ENCODE measurements at places on chromosomes 11 and 22.

- DNase-seq, result no peak
These were observed 1.6 kb downstream of the EFEMP2 start for GRCh38 chr11:65870706-65871681.

DNA sequence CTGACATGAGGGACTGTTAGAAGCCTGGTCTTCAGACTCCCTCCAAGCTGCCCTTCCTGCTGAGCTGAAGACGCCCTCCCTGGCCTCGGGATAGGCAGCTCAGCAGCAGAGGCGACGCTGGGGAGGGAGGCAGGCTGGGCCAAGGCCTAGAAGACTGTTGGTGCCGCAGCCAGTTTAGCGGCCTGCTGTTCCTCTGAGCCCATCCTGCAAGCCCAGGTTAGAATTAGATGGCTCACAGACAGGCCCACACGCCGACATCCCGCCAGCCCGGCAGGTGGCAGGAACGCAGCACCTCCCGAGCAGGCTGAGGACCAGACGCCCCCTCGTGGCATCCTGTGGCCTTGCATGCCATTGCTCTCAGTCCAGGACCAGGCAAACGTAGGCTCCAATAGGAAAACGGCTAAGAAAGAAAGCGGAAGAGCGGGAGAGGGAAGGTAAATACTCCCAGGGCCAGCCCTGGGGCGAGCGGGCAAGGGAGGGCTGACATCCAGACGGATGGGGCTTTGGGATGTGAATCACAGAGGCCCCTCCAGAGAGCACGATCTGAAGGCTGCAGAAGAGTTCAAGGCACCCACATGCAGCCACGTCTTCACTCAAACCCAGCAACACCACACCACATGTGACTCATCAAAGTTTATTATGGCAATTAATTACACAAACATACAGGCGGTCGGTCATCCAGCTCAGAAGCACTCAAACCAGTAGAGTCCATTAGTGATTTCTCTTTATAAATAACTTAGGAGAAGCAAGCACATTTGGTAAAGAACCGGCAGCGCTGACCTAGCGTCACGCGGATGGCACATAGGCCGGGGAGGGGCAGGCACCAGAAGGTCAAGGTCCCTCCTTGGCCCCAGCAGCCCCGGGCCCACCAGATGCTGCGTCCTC, 27.6 kb downstream of the CD5 start:
- no peak for DNase-seq

DNA sequence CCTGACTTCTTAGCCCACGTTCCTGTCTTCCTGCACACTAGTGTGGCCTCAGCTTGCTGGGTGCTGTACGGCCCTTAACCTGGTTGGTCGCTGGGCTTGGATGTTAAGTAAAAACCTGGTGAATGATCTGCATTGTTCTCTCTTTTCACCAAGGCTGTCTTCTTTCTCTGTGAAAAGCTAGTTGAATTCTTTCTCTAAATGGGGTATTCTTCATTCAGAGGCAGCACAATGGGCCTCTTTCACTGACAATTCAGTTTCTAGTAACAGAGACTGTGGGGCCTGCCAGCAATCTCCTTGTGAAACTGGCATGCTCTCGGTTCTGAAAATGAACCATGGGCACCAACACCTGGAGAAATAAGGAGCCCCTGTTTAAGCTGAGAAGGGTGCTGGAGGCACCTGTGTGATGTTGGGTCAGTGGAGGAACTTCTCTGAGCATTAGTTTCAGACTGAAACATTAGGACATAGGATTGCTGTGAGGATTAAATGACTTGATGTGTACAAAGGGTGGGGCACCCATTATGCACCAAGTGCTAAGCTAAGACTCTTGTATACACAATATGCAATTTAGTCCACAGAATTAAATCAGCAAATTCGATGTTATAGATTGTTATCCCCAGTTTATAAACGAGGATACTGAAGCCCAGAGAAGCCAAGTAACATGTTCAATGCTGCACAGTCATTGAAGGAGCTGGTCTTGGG, 33.1 kb upstream of the ELF5 start:
- no peak for DNase-seq

DNA sequence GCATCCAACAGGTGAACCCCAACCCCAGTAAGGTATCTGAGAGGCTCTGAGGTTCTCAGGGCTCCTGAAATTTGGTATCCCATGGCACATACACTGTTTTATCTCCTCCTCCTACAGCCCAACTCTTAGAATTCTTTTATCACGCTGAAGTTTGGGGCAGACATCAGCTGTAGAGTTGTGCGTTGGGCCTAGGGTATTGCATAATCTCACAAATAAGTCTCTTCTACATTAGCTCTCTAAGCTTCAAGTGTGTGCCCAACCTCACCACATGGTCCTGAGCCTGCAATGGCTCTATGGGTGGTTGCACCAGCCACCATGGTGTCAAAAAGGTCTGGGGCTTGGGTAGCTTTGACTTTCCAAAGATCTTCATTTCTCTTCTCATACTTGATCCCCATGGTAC, 603.0 kb downstream of the BUD13 start:
- DNase-seq, result no peak

GRCh38 chr22:47457021-47457420, 694.6 kb downstream of the TBC1D22A start:
- no peak for DNase-seq

GRCh38 chr11:83721263-83721662, 435.1 kb upstream of the CCDC90B start:
- DNase-seq, result no peak

GRCh38 chr11:117107701-117108590, 9.7 kb upstream of the SIK3 start:
- DNase-seq, result no peak

DNA sequence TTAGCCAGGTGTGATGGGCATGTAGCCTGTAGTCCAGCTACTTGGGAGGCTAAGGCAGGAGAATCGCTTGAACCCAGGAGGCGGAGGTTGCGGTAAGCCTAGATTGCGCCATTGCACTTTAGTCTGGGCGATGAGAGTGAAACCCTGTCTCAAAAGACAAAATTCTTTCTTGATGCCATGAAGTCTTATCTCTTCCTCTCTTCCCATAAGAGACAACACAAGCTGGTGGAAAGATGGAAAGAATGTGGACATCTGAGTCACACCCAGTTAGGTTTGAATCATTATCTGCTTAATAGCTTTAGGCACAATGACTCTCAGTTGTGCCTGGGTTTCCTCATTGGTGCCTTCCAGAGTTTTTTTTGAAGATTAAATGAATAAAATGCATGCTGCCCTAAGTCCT, 35.3 kb downstream of the KREMEN1 start:
- DNase-seq, result no peak

DNA sequence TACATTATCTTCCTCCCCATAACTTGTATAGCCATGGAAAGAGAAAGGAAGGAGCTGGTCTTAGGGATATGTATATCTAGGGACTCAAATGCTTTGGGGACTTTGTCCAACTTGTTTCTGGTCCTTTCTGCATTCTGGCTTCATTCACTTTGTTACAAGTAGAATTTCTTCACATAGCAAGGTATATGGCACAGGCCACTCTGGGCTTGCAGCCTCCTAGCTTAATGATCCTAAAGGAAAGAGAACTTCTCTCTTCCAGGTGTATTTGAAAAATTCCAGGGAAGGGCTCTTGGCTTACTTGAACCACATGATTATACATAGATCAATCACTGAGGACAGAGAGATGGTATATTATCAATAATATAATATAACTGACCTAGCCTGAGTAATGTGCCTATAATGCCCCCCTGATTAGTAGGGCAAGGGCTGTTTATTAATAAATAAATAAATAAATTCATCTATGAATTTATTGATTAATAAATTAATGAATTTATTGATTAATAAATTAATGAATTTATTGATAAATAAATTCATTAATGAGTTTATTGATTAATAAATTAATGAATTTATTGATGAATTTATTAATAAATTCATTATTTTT, 48.2 kb upstream of the CEP295 start:
- no peak for DNase-seq

DNA sequence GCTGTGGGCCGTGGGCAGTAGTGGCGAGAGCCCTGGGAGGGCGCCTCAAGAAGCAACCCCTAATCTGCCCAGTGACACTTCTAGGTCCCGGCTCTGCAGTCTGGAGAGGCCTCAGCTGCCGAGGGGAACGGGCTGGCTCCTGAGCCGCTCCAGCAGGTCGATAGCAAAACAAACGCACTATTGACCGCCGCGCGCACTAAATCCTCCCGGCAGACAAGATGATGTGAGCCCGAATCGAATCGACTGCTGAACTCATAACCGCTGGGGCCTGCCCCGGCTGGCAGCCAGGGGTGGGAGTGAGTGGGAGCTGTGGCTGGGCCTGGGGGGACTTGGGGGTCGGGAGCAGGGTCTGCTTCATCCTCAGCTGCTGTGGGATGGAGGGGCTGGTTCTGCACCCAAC, 36.1 kb downstream of the FLRT1 start:
- no peak for DNase-seq

DNA sequence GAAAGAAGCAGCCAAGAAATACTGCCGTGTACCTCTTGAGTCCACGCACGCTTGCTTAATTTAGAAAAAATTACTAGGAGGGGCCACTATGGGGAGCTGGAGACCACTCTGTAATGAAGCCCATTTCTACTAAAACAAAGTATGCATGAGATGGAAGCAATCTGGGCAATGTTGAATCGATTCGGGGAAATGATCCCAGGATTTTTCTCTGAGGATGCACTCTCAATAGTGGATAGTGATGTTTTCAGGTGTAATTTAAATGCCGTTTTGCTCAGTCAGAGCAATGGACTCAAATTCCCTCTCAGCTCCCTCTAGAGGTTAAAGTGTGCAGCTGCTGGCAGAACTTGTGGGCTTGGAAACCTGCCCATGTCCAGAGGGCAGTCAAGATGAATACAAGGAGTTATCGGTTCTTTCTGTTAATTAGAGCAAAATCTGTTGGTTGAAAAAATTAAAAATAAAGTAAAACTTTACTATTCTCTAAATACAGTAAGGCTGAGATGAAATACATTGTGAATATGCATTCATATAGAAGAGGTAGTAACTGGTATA, 64.1 kb downstream of the ME3 start:
- DNase-seq, result no peak
